HFFc6 (cell line): ENCODE measurements at places on chromosomes 6 and 20.

DNA sequence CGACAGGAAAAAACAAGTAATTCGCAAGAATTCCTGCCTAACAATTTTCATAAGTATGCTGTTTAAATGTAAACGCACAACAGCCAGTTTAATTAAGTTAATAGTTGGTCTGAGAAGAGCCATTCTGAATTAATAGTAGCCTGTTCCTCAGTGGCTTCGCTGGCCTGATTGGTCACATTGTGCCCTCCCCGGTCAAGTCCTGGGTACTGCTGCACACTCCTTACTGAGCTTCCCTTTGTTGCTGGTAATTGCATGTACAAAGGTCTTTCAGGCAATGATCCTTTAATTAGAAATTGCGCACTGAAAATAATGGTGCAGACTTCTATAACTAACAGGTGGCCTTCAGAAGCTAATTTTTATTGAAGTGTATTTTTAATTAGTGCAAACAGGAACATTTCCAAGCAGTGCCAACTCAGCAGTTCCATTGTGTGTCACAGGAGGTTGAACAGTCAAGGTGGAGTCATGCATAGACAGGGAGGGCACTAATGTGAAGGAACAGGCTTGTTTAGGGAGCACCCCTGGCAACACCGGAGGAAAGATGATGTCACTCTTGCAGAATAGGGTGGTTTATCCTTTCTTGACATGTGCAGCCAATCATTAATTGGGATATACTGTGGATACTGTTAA, 92.6 kb upstream of the SLC22A23 start:
- DNase-seq = no peak

- DNase-seq = no peak
Measured at GRCh38 chr6:167442245-167442644, 117.4 kb downstream of the TTLL2 start.

- DNase-seq = no peak
Measured at GRCh38 chr20:43667341-43668132, 623 bp downstream of the MYBL2 start.

GRCh38 chr6:159582736-159583135, 110.3 kb downstream of the SOD2 start:
- DNase-seq = no peak

DNA sequence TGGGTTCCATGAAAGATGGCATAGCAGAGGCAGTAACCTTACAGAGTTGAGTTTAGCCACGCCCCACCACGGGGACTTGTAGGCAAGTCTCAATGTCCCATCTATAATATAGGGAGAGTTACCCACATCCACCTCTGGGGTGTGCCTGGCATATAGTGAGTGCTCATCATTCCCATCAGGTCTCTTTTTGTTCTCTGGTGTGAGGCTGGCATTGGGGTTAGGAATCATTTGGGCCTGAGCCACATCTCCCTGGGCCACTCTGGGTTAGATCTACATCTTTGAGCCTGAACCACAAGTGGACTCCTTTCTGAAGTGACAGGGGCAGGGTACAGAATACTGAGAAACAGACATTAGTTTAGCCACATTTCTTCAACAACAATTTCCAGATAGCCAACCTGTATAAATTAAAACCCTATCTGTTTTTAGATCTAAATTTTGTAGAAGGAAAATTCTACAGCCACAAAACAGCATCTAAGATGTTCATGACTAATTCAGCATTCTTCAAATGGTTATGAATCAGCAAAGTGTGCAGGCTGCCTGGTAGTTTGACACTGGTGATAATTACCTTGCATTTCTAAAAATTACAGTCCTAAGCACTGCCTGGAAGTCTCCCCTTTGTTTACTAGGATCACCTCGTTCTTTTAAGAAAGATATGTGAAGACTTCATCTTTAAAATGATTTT, 20.1 kb downstream of the RNF24 start:
- peak; percentile 55 for DNase-seq

GRCh38 chr20:57587278-57587988, 26.5 kb downstream of the PCK1 start:
- DNase-seq = no peak
